ENCODE measurements at places on chromosomes 5 and 9. TPM values are rescaled to one million over a fixed set of nuclear protein-coding genes. Genes with fewer than 3 reads are reported as not detected.
A peak's percentile ranks its signal among the peaks of the same experiment; 100 is the strongest.

DNA sequence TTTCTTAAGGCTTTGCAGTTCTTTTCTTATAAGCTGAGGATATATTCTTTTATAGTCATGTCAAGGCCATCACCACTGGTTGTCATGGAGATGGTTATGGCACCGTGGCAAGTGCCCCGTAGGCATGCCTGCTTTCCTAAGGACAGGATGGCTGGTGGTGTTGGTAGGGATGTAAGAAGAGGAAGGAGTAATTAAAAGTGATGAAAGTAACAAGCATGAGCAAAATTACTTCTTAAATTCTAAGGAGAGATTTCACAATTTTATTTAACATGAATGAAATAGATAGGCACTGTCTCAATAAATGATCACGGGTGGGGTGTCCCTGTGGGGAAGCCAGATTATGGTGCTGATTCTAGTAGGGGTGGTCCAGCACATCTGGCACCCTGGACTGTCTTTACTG is 290.2 kb upstream of the KLF4 start:
- no peak for DNase-seq
- H3K27ac ChIP-seq: no peak overlapping the region
- no peaks in the 10 kb centered on the region for H3K36me3 ChIP-seq
- no peaks in the 10 kb centered on the region for H3K27me3 ChIP-seq

CNTLN gene
- total RNA-seq: 19.2 TPM

DNA sequence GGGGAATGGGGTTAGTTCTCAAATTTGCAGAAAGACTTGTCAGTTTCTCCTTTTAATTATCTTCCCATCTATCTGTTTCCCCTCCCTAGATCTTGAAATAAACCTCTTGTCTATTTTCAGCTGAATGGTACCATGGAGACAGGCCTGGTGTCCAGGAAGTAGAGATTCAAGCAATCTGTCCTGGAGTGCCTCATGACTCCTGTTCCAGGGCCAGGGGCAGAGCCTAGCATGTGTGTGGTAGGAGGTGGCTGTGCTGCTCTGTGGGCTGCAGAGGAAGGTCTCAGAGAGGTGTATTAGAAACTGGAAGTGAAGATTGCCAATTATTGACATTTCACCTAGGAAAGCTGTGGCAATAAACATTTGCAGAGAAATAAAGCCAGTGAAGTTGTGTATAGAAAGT is 175.8 kb upstream of the ATP10B start:
- H3K4me1 ChIP-seq: no peaks in the 10 kb centered on the region
- no peak for DNase-seq
- no peak overlapping the region for H3K27ac ChIP-seq
- H3K27me3 ChIP-seq: no peaks in the 10 kb centered on the region

- no peak overlapping the region for H3K4me3 ChIP-seq
- H3K27me3 ChIP-seq: no peaks in the 10 kb centered on the region
- no peaks in the 10 kb centered on the region for H3K36me3 ChIP-seq
- H3K27ac ChIP-seq: no peak overlapping the region
- no peaks in the 10 kb centered on the region for H3K4me1 ChIP-seq
- DNase-seq: no peak
Measured at GRCh38 chr9:110864011-110864410, 174.3 kb downstream of the LPAR1 start.

VCAN gene
- 114 TPM for total RNA-seq

GRCh38 chr9:136046554-136046920 is 48.6 kb downstream of the NACC2 start:
- peaks cover 51% of the 10 kb centered on the region for H3K4me1 ChIP-seq
- H3K27ac ChIP-seq: peak overlapping the region; percentile 46
- peaks cover 43% of the 10 kb centered on the region for H3K36me3 ChIP-seq
- no peak for DNase-seq
